COR-L47 (cell line): ENCODE measurements at places on chromosomes 3 and 15.

DNA sequence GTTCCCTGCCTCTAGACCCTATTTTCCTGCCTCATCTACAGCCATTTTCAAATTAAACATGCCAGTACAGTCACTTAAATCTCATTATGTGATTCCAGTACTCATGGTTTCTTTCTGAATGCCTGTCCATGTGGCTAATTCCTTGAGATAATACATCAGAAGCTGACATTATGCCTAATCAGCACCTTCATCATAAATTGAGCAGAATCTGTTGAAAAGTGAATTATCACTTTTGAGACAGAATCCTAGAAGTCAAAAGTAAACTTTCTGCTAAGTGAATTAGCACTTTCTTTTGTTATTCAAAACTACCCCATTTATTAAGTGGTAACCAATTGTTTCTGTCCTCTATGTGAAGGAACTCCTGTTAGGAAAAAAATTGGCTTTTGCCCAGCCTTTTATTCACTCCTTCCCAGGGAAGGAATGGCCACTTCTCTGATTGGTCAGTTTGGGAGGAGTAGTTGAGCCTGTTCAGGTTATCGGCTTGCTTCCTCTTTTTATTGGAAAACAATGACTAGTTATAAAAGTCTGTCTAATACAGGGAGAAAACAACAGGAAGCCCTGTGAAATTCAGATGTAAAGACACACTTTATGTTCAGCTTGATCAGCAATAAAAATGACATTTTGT is 40.5 kb downstream of the OSTN start:
- no peak for DNase-seq

GRCh38 chr3:40057077-40057476 is 247.7 kb downstream of the MYRIP start:
- DNase-seq, result no peak

- peak; percentile 24 for DNase-seq
Measured at GRCh38 chr3:47381317-47382157, 716 bp downstream of the PTPN23 start.

DNA sequence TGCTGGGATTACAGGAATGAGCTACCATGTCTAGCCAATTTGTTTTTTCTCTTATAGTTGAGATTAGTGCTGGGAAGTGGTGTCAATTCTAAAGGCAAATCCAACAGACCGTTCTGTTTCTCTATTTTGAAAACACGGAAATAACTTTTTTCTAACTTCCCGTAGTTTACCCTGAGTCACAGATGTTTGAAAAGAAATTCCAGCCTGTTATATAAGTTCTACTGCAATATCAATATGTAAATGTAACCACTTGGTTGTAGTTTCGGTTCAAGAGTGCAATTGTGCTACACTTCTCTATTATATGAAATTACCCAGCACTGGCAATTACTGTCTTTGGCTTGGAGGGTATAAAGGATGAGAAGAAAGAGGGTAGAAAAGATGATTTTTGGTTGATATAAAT is 22.3 kb upstream of the GNB4 start:
- no peak for DNase-seq

DNA sequence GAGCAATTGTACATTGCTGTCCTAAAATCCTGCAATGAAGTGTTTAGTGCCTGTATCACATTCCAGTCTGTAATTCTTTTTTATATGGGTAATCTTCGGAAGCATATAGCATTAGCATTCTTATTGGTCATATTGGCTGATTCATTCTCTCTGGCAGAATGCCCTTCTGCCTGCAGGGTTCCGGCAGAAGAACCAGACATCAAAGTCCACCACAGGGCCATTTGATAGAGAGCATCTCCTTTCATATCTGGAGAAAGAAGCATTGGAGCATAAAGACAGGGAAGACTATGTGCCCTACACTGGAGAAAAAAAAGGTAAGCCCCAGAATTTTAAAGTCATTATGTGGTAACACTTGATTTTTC is 39.6 kb downstream of the TMOD3 start:
- peak; percentile 17 for DNase-seq

- DNase-seq, result no peak
Measured at GRCh38 chr3:138684396-138684795, 75.8 kb downstream of the FAIM start.

GRCh38 chr3:59663076-59663850 is 613.4 kb upstream of the CFAP20DC start:
- DNase-seq, result no peak

GRCh38 chr3:178060407-178060806 is 475.8 kb upstream of the KCNMB2 start:
- no peak for DNase-seq

GRCh38 chr3:39524107-39524506 is 56.6 kb downstream of the MOBP start:
- no peak for DNase-seq

- DNase-seq, result no peak
Measured at GRCh38 chr15:47209591-47209990, 507.7 kb upstream of the SEMA6D start.

DNA sequence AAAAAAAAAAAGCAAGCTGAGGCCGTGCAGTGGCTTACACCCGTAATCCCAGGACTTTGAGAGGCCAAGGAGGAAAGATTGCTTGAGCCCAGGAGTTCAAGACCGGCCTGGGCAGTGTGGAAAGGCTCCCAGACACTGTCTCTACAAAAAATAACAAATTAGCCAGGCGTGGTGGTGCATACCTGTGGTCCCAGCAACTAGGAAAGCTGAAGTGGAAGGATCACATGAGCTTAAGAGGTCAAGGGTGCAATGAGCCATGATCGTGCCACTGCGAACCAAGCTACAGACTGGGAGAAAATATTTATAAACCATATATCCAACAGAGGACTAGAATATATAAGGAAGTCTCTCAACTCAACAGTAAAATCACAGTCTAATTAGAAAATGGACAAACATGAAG is 10.0 kb downstream of the KLHDC8B start:
- DNase-seq, result no peak

- DNase-seq, result peak; percentile 50
Measured at GRCh38 chr3:127673191-127674100, 694 bp downstream of the ABTB1 start.

- peak; percentile 10 for DNase-seq
Measured at GRCh38 chr3:137035631-137036030, 77.8 kb downstream of the IL20RB start.

DNA sequence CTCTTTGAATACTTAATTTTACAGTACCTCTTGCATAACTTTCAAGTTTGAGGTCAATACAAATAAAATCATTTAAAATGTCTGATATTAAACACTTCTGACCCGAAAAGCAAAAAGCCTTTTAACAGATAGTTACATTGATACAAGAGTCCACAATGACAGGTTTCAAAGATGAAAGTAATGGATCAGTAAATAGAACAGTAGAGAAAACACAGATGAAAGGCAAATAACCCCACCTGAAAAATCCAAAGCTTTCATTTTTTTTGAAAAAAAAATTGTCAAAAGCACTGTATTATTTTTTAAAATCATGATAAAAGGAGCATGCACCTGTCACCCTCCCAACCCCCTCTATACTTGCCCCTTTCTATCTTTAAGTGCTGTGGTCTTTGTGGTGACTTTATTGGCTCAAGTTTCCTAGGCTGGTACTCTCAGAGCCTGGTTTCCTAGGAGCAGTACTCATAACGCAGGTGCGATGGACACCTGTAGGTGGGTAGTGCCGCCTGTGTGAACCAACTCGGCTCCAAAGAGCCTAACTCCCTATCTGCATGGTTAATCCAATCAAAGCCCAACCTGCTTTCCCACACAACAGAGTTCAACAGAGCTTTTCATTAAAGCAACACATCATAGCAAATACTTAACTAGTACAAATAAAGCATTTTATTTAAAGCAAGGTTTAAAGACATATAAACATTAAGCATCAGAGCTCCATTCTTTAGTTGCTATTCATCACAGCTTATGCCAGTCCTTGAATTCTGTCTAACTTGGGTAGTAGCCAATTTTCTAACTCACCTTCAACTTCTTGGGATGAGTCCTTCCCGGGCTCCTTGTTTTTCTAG is 32.2 kb downstream of the LIPC start:
- no peak for DNase-seq

GRCh38 chr3:47019201-47019600 is 39.7 kb downstream of the NBEAL2 start:
- DNase-seq, result no peak

GRCh38 chr3:31294430-31295149 is 238.1 kb upstream of the STT3B start:
- DNase-seq, result no peak

DNA sequence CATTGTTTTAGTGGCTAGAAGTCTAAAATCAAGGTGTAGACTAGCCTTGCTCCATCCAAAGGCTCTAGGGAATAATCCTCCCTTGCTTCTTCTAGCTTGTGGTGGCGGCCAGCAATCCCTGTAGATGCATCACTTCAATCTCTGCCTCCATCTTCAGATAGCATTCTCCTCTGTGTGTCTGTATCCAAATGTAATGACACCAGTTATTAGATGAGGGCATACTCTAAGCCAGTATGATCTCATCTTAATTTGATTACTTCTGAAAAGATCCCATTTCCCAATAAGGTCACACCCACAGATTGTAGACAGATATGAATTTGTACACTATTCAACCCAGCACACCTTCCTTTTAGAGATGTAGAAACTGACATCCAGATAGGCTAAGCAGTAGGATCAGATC is 334.5 kb upstream of the KCNMB2 start:
- no peak for DNase-seq

GRCh38 chr3:124951511-124952281 is 17.1 kb upstream of the MUC13 start:
- DNase-seq, result no peak

GRCh38 chr3:53696401-53697172 is 149.6 kb downstream of the CHDH start:
- DNase-seq, result no peak

- no peak for DNase-seq
Measured at GRCh38 chr15:101504373-101504772, 14.9 kb upstream of the PCSK6 start.

DNA sequence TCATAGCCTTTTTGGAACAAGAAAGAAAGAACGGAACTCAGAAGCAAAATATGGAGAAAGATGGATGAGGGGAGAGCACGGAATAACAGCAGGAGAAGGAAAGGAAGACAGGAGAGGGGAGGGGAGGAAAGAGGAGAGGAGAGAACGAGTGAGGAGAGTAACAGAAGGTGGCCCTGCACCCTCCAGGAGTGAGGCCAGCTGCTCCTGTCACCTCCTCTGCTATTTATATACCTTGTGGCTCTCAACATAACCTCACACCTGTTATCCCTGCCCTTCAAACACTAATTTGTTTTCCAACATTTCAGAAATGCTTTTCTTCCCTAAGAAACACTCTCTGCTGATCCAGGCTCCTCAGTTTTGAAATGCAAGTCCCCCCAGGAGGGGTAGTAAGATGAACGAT is 53.4 kb upstream of the ATP2B2 start:
- no peak for DNase-seq

DNA sequence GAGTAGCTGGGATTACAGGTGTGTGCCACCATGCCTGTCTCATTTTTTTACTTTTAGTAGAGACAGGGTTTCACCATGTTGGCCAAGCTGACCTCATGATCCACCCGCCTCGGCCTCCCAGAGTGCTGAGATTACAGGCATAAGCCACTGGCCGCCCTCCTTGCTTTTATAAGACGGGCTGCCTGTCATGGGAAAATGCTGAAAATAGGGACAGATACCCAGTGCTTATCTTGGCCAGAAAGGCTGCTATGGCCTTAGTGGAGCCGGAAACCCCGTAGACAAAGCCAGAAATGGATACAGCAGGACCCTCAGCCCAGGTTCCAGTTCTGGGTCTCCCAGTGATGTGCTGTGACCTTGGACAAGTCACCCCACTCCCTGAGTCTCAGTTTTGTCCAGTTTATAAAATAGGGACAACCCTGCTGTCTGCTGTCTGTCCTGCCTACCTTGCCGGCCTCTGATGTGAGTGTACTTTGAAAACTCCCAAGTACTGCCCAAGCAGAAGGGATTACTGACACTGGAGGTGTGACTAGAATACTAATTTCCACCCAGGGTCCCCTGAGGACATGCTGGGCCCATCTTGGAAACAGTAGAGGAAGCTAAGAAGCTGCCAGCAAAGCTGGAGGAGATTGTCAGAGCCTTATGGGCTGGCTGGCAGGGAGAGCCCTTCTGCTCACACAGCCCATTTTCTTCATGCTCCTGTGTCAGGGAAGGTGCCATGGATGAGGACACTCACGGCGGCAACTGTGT is 59.6 kb downstream of the BDH1 start:
- DNase-seq, result no peak

- DNase-seq, result peak; percentile 50
Measured at GRCh38 chr15:100873029-100873677, 6.5 kb upstream of the ALDH1A3 start.

- DNase-seq, result no peak
Measured at GRCh38 chr3:149015393-149015792, 24.1 kb downstream of the GYG1 start.

- no peak for DNase-seq
Measured at GRCh38 chr3:165919284-165919683, 82.1 kb upstream of the BCHE start.

DNA sequence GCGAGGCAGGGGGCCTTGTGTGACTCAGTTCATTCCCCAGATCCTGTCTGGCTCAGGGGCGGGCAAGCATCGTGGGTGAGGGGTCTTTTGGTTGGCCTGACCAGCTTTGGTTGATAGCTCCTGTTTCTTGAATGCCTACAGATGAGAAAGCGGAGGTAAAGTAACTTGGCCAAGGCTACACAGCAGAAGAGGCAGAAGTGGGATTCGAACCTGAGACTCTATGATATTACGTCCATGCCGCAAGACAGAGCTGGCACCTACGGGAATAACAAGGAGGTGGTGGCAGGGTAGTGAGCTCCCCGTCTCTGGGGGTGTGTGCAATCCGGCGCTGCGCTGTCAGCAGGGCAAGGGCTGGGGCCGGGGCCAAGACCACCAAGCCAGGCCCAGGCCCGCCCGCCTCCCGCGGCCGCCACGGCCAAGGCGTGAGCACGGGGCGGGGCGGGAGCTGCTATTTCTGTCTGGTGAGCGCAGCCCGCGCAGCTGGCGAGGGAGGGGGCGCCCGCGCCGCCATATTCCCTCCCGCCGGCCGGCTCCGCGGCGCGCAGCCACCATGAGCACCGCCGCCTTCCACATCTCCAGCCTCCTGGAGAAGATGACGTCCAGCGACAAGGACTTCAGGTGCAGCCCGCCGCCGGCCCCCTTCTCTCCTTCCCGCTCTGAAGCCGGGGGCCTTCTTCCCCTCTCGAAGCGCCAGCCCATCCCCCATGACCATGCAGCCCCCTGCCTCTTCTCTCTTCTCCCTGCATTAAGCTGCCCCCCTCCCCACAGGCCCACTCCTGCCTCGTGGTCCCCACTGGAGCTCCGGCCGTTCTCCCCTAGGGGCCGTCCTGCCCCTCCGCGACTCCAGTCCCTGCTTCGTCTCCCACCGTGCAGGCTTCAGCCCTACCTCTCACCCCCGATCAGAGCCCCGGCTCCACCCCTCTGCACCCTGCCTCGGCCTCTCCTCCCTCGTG is at the start of gene CAND2:
Gene CAND2, plus strand, starts transcription at position 510 of the 953 bp plus-strand sequence. Its CDS starts 41 bp downstream, at position 551.
- peak; percentile 35 for DNase-seq
